NCI-H2081 (cell line): ENCODE measurements at places on chromosomes 3 and 15.

DNA sequence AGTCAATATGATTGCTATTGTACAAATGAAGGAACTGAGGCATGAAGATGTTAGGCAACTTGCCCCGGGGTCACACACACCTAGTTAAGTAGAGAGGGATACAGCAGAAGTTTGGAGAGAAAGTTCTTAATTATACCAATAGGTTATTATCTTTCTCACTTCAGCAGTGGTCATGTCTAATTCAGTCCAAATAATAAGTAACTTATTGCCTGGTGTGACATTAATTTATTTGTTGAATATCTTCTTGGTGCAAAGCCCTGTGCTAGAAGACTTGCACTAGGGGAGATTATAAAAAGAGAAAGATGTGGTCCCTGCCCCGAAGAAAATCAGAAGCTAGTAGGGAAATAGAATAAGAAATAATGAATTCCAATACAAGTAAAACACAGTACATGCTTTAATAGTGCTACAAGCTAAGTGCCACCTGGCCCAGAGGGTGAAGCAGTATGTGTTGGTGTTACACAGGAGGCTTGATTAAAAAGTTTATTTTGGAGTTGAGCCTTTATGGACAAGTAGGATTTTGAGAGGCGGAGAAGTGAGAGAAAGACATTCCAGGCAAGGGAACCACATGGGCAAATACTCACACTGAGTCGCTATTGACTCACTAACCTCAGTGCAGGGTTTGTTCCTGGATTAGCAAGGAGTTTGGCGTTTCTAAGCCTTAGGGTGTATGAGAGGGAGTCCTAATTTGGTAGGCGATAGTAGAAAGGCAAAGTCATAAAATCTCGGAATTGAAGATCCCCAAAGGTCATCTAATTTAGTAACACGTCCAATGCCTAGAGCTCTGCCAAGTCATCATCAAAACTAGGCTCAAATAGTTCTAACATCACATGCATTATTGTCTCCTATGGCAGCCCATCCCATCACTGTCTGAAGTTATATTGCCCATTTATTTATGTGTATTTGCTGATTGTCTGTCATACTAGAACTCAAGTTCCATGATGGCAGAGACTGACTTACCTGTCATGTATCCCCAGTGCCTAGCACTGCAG is 19.2 kb upstream of the GSK3B start:
- no peak for DNase-seq

- DNase-seq: no peak
Observed at GRCh38 chr3:144361002-144361401, 389.4 kb downstream of the DIPK2A start.

GRCh38 chr15:45393851-45394250 is 15.5 kb upstream of the GATM start:
- no peak for DNase-seq

- peak; percentile 25 for DNase-seq
Observed at GRCh38 chr3:19543212-19543841, 390.7 kb downstream of the EFHB start.

DNA sequence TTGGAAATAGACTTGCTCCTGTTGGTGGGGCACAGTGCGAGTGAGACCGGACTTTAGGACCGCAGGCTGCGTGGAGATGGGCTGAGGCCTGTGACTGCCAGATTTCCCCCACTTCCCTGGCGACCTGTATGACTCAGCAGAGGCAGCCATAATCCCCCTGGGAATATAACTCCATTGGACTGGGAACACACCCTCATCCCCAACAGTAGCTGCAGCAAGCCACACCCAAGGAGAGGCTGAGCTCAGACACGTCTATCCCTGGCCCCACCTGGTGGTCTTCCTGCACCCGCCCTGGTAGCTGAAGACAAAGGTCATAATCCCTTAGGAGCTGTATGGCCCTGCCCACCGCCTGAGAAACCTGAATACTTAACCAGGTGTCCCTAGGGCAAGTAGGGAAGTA is 42.6 kb downstream of the DZIP1L start:
- no peak for DNase-seq

GRCh38 chr15:70504299-70504951 is 258.9 kb downstream of the UACA start:
- no peak for DNase-seq

GRCh38 chr3:284322-284721 is 87.8 kb downstream of the CHL1 start:
- no peak for DNase-seq

- no peak for DNase-seq
Observed at GRCh38 chr3:106783231-106783630, 594.0 kb upstream of the CCDC54 start.

DNA sequence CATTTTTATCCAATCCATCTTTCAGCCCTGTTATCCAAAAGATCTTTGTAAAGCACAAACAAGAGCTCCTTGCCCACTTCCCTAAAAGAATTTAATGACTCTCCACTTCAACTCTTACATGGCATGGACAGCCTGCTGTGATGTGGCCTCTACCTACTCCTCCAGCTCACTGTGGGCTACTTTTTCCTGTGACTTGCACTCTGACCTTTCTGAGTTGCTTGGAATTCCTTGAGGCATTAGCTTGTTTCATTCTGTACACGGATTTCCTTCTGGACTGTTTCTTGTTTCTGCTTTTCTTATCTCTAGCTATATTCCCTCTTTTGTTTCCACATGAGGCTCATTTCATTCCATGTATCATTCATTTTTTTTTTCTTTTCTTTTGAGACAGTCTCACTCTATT is 15.2 kb downstream of the QTRT2 start:
- no peak for DNase-seq

GRCh38 chr3:88005066-88005465 is 53.7 kb downstream of the CGGBP1 start:
- peak; percentile 2 for DNase-seq

DNA sequence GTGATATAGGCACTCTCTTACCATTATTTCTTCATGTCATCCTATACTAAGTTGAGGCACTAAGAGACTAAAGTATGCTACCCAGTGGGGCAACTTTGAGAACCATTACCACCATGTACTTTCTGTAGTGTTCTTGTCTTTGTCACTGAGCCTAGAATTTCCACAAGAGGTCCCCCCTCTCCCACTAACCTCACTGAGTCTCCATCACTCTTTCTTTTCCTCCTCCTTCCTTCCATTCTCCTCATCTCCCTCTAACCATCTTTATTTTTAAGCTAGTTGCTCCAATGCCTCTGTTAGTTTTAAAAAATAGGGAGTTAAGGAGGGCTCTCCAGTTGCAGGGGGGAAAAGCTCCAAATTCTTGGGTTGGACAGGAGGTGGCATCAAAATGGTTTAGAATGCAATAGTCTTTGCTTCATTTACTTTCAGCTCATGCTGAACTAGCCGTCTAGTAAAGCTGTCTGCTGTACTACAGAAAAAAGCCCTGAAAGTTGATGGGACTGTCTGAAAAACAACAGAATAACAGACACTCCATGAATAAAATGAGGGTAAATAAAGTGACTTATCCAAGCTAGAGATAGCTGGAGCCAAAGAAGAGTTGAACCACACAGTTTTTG is 85.1 kb upstream of the MYRIP start:
- no peak for DNase-seq

GRCh38 chr15:52225230-52225629 is 34.0 kb upstream of the GNB5 start:
- DNase-seq: no peak

DNA sequence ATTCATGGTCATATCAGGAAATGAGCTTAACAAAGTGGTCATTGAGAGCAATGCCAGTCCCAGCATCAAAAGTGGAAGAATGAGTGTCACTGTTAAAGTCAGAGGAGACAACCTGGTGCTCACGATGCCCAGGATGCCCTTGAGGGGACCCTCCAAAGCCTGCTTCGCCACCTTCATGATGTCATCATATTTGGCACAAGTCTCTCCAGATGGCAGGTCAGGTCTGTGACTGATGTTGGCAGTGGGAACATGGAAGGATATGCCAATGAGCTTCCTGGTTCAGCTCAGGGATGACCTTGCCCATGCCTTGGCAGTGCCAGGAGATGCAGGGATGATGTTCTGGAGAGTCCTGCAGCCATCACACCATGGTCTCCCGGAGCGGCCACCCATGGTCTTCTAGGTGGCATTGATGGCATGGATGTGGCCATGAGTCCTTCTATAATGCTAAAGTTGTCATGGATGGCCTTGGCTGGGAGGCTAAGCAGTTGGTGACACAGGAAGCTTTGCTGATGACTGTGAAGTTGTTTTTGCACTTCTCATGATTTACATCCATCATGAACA is 344.9 kb downstream of the SLC9A9 start:
- DNase-seq: no peak

DNA sequence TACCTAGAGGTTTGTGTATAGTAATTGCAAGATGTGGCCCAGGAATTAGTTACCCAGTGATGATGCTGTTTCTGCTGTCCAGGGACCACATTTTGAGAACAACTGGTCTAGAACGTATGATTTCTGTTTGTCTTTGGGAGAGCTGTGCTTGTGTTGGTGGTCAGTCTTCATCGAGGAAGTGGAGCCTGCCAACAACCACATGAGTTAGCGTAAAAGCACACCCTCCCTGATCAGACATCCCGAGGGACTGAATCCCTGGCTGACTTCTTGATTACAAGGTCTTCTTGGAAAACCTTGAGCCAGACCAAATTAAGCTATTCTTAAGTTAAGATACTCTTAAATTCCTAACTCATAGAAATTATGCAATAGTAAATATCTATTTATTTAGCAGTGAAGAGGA is 81.7 kb upstream of the ZPLD1 start:
- DNase-seq: no peak

DNA sequence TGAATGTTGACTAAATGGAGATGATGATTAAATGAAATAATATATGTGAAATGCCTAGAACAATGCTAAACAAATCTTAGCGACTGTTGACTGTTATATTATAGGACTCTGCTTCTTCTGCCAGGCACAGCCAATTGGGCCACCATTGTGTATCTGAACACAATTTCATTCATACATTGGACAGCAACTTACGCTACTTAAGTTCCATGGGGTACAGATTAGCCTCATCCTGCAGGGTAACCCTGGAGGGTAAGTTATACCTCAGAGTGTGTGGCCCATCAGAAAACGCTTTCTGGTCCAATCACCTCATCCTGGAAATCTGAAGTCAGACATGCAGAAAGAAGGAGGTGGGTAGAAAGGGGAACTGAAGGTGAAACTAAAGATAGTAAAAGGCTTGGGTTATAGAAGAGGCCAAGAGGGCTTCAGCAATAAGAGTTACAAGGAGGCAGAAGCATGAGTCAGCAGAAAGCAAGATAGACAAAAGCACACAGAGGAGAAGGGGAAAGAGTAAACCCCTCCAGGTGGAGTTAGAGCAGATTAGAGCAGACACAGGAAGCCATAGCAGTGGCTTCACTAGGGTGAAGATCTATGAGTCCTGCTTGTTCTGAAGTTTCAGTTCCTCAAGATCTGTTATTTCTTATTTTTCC is 119.3 kb upstream of the SLC24A5 start:
- DNase-seq: no peak

- no peak for DNase-seq
Observed at GRCh38 chr15:60660290-60661051, 181.5 kb upstream of the ICE2 start.

GRCh38 chr3:196124608-196125007 is 42.7 kb upstream of the TFRC start:
- no peak for DNase-seq

GRCh38 chr3:105158286-105158685 is 208.4 kb upstream of the ALCAM start:
- DNase-seq: no peak
